Smooth muscle cell of the umbilical artery (primary cell): ENCODE measurements at places on chromosomes 7 and 10. TPM values are rescaled to one million over a fixed set of nuclear protein-coding genes. Genes with fewer than 3 reads are reported as not detected.

Gene SAP25
- not detected in 2 replicates for total RNA-seq

Gene NPSR1
- not detected in 2 replicates for total RNA-seq

Gene SPDYE5
- total RNA-seq, result not detected in 2 replicates

Gene PON3
- total RNA-seq, result not detected in 2 replicates

Gene CCDC3
- 0.05 TPM in 1 of 2 replicates, not detected in the other for total RNA-seq

Gene NPTX2
- total RNA-seq, result 0.69 and 1.5 TPM in 2 replicates

Gene UNC5B
- total RNA-seq, result 43.4 and 46.3 TPM in 2 replicates

Gene XRCC2
- total RNA-seq, result 0.30 and 1.8 TPM in 2 replicates

Gene ZNF853
- 3.9 and 5.3 TPM in 2 replicates for total RNA-seq

Gene CRHR2
- total RNA-seq, result not detected in 2 replicates

Gene PRKG1
- total RNA-seq, result 40.7 and 57.0 TPM in 2 replicates

Gene ARMC3
- not detected in 2 replicates for total RNA-seq

Gene FRAT1
- total RNA-seq, result 0.09 and 0.59 TPM in 2 replicates

Gene TCERG1L
- not detected in 2 replicates for total RNA-seq

Gene PLAC9
- 2.6 and 2.7 TPM in 2 replicates for total RNA-seq

Gene UFSP1
- 6.4 and 8.6 TPM in 2 replicates for total RNA-seq

Gene FLNC
- 226 and 608 TPM in 2 replicates for total RNA-seq

Gene PTPN20
- total RNA-seq, result 0.59 and 2.4 TPM in 2 replicates

Gene PRPS1L1
- not detected in 2 replicates for total RNA-seq

Gene PROSER2
- total RNA-seq, result 0.92 and 1.8 TPM in 2 replicates

Gene DDX56
- total RNA-seq, result 39.8 and 48.2 TPM in 2 replicates

Gene LRRC17
- 28.2 and 69.2 TPM in 2 replicates for total RNA-seq

Gene STEAP1B
- 1.5 and 11.4 TPM in 2 replicates for total RNA-seq

Gene CTBP2
- 60.3 and 105 TPM in 2 replicates for total RNA-seq

Gene TCAF2
- total RNA-seq, result 1.8 and 2.4 TPM in 2 replicates

Gene TMEM178B
- under 0.01 and 0.18 TPM in 2 replicates for total RNA-seq

Gene PTF1A
- not detected in 2 replicates for total RNA-seq

Gene CPA1
- total RNA-seq, result 0.30 TPM in 1 of 2 replicates, not detected in the other

Gene DHX32
- total RNA-seq, result 42.0 and 58.2 TPM in 2 replicates

Gene CCL24
- total RNA-seq, result not detected in 2 replicates

Gene C7orf33
- not detected in 2 replicates for total RNA-seq

Gene PNLIP
- total RNA-seq, result not detected in 2 replicates

Gene ANKRD7
- 0.59 and 0.97 TPM in 2 replicates for total RNA-seq

Gene NUTM2B
- under 0.01 and 0.23 TPM in 2 replicates for total RNA-seq

Gene BEND7
- total RNA-seq, result 4.8 and 5.9 TPM in 2 replicates

Gene SPDYE6
- not detected in 2 replicates for total RNA-seq

Gene THSD7A
- 0.14 and 0.30 TPM in 2 replicates for total RNA-seq

Gene MYH16
- total RNA-seq, result under 0.01 and 0.32 TPM in 2 replicates

Gene ANKRD61
- total RNA-seq, result 0.23 TPM in 1 of 2 replicates, not detected in the other

Gene FEZF1
- not detected in 2 replicates for total RNA-seq

Gene CTAGE6
- total RNA-seq, result 0.89 and 1.3 TPM in 2 replicates

Gene ANXA8L1
- 2.9 and 4.5 TPM in 2 replicates for total RNA-seq

Gene NXPH1
- not detected in 2 replicates for total RNA-seq

Gene OR13A1
- total RNA-seq, result not detected in 2 replicates

Gene GRID2IP
- not detected in 2 replicates for total RNA-seq

Gene PTPRE
- 2.1 and 9.5 TPM in 2 replicates for total RNA-seq

Gene WASL
- total RNA-seq, result 11.3 and 16.3 TPM in 2 replicates

Gene FERD3L
- not detected in 2 replicates for total RNA-seq
